ENCODE measurements at places on chromosomes 1 and 21. TPM values are rescaled to one million over a fixed set of nuclear protein-coding genes. Genes with fewer than 3 reads are reported as not detected.

The CD1B gene
- 1.5 TPM for polyA plus RNA-seq

- DNase-seq: no peak
- no peaks in the 10 kb centered on the region for H3K36me3 ChIP-seq
- peaks cover 6% of the 10 kb centered on the region for H3K4me1 ChIP-seq
- no peak overlapping the region for H3K27ac ChIP-seq
- no peak overlapping the region for H3K4me3 ChIP-seq
These were observed 8.5 kb upstream of the DMBX1 start for GRCh38 chr1:46480959-46481646.

DNA sequence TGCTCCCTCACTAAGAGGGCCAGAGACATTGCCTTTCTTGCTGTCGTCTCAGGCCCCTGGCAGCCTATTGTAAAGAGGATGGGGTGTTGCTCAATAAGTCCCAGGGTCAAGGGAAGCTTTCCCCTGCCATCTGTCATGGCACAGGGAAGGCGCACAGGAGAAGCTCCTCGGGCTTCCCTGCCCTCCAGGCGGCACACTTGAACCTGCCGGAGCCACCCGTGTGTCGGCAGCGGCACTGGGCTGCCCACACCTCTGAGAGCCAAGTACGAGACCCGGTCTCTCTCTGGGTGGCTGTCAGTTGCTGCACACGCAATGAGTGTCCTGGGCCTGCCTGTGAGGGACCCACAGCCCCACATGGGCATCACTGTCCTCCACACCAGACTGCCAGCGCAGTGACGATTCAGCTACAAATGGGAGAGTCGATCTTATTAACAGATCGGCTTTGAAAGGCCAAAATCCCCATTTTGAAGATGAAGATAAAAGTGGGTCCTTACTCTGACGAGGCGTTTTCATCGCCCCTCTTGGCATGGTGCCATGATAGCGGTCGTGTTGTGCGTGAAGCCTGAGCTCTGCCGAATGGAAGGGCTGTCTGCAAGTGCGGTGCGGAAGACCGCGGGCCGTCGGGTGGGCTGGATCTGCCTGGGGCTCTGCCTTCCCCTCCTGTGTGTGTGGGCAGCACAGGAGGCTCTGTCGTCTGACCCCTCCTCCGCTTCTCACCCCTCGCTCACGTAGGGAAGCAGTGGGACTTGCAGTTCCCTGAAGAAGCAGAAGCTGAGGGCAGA is 29.2 kb upstream of the PDXK start:
- no peak overlapping the region for H3K27ac ChIP-seq
- no peak overlapping the region for H3K4me3 ChIP-seq
- no peaks in the 10 kb centered on the region for H3K27me3 ChIP-seq

DNA sequence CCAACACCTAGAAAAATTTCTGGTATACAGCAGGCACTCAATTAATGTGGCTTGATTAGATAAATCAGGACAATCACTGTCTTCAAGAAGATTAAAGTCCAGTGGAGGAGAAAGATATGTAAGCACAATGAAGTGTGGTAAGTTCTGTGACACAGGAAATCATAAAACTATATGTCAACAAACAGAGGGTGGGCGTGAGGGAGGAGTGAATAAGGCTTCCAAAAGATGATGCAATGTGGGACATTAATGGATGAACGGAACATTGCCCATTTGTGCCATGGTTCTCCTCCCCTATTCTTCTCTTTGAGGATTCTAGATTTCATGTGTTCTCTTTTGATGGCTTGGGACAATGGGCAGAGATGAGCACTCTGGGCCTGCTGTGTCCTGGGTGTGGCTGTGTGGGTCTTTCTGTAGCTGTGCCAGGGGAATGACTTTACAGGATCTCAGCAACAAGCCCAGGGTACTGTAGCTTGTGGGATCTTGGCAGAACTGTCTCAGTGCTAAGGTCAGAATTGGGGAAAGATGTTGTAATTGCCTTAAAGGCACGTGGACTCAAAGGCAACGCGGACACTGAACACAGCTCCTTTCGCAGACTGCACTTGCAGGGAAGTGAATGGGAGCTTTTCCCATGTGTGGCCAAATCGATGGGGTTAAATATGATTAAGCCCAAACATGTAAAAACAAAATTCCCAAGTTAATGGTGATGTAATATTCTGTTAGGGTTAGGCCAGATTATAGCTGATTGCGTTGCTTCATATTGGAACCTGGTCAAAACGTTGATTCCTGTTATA is 366.9 kb downstream of the TGFB2 start:
- DNase-seq: no peak
- H3K4me3 ChIP-seq: no peak overlapping the region
- no peak overlapping the region for H3K27ac ChIP-seq
- H3K27me3 ChIP-seq: no peaks in the 10 kb centered on the region
- H3K4me1 ChIP-seq: no peaks in the 10 kb centered on the region

The KRTAP19-1 gene
- polyA plus RNA-seq: not detected

DNA sequence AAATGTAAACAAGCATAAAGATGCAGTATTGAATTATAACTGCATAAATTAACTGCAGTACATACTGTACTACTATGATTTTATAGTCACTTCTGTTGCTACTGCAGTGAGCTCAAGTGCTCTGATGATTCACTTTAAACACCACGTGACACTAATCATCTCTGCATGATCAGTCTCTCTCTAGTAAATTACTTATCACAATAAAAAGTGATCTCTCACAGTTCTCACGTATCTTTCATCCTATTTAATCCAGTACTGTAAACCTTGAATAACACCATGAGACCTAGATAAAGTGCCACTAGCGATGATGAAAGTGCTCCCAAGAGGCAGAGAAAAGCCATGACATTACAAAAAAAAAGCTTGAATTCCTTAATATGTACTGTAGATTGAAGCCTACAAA is 1242.0 kb downstream of the AMY1C start:
- H3K4me1 ChIP-seq: no peaks in the 10 kb centered on the region
- H3K4me3 ChIP-seq: no peak overlapping the region
- no peak overlapping the region for H3K27ac ChIP-seq
- H3K36me3 ChIP-seq: no peaks in the 10 kb centered on the region
- DNase-seq: no peak

- H3K4me1 ChIP-seq: no peaks in the 10 kb centered on the region
- no peaks in the 10 kb centered on the region for H3K36me3 ChIP-seq
- no peaks in the 10 kb centered on the region for H3K27me3 ChIP-seq
- no peak for DNase-seq
- H3K4me3 ChIP-seq: no peak overlapping the region
These were observed 157.6 kb downstream of the EDEM3 start for GRCh38 chr1:184596950-184597645.

The ETV3L gene
- polyA plus RNA-seq: 0.26 TPM

The LSM10 gene
- 234 TPM for polyA plus RNA-seq
